ENCODE measurements at places on chromosomes 7 and 10. TPM values are rescaled to one million over a fixed set of nuclear protein-coding genes. Genes with fewer than 3 reads are reported as not detected.

ZKSCAN5 gene
- 9.7 TPM for total RNA-seq

CCL24 gene
- total RNA-seq: not detected

IGFBP3 gene
- total RNA-seq: 302 TPM

MACC1 gene
- not detected for total RNA-seq

PLA2G12B gene
- total RNA-seq: not detected

TMEM225B gene
- 0.92 TPM for total RNA-seq

ATRNL1 gene
- 0.25 TPM for total RNA-seq

Data from A549 treated with DMSO at 1 μM for 4 hours (cell line).